ENCODE measurements at places on chromosomes 12 and 14.
A peak's percentile ranks its signal among the peaks of the same experiment; 100 is the strongest.

GRCh38 chr12:124347805-124348658 is 53.1 kb downstream of the RFLNA start:
- DNase-seq = no peak

- DNase-seq = no peak
Measured at GRCh38 chr12:127113945-127114344, 1153.0 kb upstream of the TMEM132C start.

GRCh38 chr14:72970058-72970630 is 43.9 kb downstream of the DCAF4 start:
- no peak for DNase-seq

DNA sequence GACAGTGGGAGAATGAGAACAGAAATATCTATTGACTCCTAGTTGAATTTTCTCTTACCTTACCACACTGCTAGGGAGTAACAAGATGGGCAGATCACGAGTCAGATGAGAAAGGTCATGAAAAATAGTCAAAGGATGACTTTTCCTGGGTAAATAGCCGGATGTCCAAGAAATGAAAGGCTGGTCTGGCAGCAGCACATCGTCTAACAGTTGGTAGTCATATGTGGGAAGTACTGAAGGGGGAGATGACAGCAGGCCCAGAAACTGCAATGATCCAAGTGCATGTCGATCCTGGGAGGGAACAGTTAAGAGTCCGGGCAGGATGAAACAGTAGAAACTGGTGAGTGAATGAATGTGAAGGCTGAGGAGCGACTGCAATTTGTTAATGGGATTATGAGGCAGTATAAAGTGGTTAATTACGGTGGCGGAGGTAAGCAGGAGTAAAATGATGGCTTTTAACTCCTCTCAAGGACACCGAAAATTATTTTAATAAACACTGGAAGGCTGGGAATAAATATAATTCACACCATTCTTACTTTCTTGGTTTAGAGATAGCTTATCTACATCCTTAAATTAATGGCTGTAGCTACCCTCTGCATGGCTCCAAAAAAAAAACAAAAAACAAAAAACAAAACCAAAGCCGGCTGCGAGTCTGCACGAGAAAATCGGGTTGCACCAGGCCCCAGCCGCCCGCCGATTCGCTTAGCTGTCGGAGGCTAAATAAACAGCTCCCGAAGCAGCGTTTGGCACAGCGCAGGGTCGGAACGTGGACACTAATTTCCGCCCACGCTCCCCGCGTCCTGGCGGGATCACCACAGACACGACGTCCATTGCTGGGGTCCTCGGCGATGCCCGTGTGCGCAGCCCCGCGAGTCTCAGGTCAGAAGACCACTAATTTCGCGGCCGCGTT is 1.0 kb upstream of the ERC1 start:
- peak; percentile 48 for DNase-seq

DNA sequence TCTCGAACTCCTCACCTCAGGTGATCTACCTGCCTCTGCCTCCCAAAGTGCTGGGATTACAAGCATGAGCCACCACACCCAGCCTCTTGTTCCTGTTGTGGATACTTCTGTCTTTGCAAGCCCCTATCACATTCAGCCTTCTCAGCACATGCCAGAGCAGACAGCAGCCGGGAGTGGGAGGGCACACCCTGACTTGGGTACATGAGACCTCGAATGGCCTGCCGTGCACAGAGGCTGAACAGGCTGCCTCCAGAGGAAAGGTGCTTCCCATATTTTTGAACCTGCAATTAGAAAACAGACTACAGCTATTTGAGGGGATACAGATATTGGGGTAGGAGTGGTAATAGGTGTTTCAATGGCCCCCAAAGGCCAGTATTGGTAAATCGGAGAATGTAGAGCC is 307.3 kb upstream of the DIO3 start:
- DNase-seq = no peak

DNA sequence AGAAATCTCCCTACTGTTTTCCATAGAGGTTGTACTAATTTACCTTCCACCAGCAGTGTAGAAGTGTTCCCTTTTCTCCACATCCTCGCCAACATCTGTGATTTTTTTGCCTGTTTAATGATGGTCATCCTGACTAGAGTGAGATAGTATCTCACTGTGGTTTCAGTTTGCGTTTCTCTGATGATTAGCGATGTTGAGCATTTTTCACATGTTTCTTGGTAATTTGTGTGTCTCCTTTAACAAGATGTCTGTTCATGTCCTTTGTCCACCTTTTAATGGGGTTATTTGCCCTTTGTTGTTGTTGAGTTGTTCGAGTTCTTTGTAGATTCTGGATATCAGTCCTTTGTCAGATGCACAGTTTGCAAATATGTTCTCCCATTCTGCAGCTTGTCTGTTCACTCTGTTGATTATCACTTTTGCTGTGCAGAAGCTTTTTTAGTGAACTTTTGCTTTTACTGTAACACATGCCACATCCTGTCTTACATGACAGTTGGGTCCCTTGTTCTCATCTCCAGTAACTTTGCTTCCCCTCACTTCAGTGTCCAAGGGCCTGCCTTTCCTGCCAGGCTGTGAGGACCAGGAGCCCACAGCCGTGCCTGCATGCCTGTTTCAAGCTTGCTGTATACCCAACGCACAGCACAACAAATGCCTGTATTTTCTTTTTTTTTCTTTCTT is 64.9 kb downstream of the SPRING1 start:
- DNase-seq = no peak

- no peak for DNase-seq
Measured at GRCh38 chr12:92363295-92364146, 217.9 kb upstream of the BTG1 start.

GRCh38 chr12:125057708-125058107 is 7.5 kb upstream of the AACS start:
- DNase-seq = no peak

DNA sequence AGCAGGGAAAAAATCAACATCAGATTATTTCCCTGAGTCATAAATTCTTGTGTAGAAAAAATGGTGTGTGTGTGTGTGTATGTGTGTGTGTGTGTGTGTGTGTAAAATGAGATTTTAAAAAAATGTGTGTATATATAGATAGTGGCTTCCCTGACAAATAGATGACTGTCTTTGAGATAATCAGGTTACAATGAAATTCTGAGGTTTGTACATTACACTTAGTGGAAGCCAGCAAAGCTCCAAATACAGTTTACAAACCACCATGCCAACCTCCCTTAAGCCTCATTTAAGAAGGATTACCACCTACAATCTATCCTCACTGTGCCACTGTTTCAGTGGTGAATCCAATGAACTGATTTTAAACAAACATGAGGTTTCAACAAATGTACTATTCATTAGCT is 93.8 kb downstream of the MED13L start:
- no peak for DNase-seq

DNA sequence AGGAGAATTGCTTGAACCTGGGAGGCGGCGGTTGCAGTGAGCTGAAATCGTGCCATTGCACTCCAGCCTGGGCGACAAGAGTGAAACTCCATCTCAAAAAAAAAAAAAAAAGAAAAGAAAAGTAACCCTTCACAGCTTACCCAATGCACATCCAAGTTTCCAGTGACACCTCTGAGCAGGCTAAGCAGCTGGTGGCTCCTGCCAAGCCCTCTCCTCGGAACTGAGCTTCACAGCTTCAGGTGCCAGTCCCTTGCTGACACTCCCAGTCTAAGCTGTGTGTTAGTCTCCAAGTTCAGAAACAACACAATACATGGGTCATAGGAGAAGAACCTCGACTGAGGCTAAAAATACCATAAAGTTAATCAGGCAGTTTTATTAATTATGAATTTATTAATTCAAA is 7.9 kb downstream of the CD9 start:
- DNase-seq = no peak

GRCh38 chr12:127165567-127166392 is 1101.2 kb upstream of the TMEM132C start:
- DNase-seq = peak; percentile 82

- DNase-seq = no peak
Measured at GRCh38 chr12:51254536-51254935, 15.7 kb downstream of the SMAGP start.

GRCh38 chr12:120422892-120423456 is 14.9 kb upstream of the COX6A1 start:
- no peak for DNase-seq

DNA sequence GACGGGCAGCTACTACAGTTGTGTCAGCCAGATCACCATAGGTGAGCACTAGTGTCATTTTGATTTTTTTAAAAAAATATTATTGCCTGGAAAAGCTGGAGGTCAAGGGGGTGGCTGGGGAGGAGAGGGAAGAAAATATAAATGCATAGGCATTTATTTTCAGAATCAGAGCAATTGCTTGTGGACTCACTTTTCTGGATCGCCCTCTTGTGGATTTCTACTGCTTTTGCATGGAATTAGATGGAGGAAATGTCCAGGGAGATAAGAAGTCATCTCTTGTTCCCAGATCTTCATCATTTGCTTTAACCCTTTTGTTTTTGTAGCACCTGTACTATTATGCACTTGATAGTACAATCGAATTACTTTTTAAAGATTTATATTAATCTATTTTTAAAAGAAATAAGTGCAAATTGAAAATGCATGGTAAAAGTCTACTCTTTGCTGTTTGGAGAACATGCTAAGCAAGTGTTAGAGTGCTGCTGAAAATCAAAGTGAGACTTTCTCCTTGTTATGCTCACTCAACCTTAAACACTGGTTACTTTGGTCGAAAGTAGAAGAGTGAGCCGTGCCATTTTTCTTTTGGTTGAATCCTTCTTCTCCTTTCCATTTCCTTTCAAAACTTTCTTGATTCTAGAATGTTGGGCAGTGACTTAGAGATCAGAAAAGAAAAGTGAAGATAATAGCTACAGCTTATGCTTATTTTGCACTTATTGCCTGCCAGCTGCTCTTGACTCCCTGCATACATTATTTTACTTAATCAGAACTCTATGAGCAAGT is 60.6 kb upstream of the ANO4 start:
- no peak for DNase-seq

GRCh38 chr12:38101753-38102152 is 214.8 kb upstream of the ALG10B start:
- DNase-seq = no peak

DNA sequence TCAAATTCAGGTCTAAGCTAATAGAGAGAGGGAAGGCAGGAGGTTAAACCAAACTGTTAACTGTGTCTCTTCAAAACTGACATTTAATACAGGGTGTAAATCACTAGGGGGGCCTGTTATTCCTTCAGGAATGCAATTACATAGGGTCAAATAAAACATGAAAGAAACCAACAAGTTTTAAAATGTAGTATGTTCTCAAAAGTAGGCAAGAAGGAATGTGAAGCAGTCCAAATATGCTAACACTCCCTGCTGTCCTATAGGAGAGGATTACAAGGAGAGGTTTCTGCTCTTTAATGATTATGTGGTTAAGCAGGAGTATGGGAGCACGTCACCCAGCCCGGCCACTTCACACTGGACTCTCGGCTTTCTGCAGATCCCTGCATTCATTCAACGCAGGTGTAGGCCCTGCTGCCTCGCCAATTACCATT is 42.5 kb upstream of the BMP4 start:
- DNase-seq = peak; percentile 34

DNA sequence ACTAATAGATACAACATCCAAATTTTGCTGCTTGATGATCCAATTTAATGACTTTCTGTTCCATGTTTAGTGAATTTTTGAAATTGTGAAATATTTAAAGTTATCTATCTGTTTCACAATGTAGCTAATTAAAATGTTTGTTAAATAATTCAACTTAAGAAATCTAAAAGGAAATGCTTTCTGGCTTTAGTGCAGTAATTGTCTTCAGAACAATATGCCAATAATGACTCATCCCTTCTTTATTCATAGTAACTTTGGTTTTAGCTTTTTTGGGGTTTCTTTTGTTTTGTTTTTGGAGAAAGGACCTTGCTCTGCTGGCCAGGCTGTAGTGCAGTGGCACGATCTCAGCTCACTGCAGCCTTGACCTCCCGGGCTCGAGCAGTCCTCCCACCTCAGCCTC is 479.2 kb upstream of the RGS6 start:
- no peak for DNase-seq

DNA sequence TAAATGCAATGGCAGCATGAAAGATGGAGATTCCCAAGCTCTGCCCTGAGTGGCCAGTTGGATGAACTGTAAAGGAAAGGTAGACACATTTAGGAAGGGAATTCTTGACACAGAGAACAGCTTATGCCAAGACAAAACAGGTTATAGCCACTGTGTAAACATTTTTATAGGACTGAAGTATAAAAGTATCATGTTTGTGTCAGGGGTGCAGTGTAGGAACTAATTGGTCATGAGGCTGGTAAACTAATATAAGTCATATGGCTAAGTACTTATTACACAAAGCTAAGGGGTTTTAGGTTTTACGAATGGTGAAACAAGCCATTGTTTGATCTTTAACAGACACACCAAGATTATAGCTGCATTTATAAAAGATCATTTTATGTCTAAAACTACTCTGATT is 207.7 kb upstream of the SLC16A7 start:
- no peak for DNase-seq

DNA sequence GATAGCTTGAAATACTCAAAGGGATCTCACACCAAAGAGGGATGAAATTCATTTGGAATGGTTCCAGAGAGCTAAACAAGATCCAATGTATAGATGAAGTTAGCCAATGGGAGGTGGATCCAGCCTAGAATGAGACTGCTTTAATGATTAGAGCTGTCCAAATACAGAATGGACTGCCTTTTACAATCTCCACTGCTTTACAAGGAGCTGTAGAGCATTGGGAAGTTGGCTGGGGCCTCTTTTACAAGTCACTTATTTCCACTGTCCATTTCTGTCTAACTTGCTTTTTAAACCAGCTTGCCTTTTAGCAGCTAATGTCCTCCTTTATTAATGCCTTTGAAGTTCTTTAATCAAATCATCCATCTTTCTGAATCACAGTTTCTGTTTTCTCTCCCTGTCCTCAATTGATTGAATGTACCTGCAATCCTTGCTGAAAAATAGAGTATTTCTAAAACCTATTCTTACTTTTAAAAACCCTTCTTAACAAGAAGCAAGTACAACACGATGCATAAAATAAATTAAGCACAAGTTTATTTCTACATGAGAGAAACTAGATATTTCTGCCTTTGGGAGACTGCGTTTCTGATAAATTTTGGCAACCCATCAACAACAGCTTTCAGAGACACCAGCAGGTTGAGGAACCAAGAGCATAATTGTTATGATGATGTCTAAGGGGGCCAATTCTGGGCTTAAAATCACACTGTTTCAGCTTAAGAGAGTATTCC is 3.4 kb upstream of the ATP2A2 start:
- DNase-seq = no peak

GRCh38 chr12:88451205-88451604 is 129.1 kb downstream of the KITLG start:
- no peak for DNase-seq

Measured in RWPE1 (cell line).